Right ventricle myocardium inferior (tissue), 1 donor: ENCODE measurements at places on chromosomes 7 and 10. TPM values are rescaled to one million over a fixed set of nuclear protein-coding genes. Genes with fewer than 3 reads are reported as not detected.

The AUTS2 gene
- total RNA-seq: 5.3 TPM

The LIPJ gene
- total RNA-seq: not detected

The HOXA10 gene
- not detected for total RNA-seq

The GOT1 gene
- 507 TPM for total RNA-seq

The EGFR gene
- total RNA-seq: 11.4 TPM

- DNase-seq: no peak
These were observed 521.4 kb downstream of the ANKRD7 start for GRCh38 chr7:118745927-118746326.

- DNase-seq: no peak
These were observed 51.6 kb downstream of the RNLS start for GRCh38 chr10:88531392-88532052.

DNA sequence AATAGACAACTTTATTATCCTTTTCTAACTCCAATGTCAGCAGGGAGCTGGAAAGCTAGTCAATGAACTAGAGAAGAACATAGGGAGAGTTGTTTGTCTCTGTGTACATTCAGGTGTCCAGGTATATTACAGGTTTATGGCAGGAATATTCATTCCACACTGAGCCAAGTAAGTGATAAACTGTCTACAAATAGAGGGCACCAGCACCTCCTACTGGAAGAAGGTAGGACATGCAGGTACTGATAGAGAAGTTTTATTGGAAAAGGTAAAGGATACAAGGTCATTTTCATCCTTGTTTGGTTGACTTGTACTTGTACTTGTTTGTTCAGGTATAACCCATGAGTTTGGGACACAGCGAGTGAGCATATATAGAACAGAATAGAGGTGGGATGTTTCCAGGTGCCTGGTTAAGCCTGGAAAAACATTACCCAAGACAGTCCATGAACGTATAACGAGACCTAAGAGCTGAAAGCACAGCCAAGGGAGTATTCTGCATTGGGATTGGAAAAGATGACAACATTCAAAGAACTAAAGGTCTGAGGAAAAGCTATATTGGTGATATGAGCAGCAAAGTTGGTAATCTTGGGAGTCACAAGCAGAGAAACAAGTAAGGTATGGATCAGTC, 61.4 kb upstream of the PPP1R3C start:
- no peak for DNase-seq

DNA sequence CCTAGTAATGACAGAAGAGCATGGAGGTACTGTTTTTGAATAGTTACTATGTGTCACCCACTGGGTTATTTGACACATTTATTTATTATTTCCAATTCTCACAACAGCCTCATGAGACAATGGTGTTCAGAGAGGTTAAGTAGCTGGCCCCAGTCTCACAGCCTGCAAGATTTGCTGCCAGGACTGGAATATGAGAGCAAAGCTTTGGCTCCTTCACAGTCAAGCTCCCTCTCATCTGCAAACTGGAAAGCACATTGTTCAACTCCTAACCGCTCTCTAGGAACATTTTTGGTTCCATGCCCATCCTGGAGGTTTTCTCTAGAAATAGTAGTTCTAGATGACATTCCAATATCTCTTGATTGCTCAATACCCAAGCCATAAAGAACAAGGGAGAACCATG, 75.5 kb upstream of the CXCL12 start:
- no peak for DNase-seq

- DNase-seq: no peak
These were observed 32.6 kb downstream of the PIP4K2A start for GRCh38 chr10:22681783-22682183.

DNA sequence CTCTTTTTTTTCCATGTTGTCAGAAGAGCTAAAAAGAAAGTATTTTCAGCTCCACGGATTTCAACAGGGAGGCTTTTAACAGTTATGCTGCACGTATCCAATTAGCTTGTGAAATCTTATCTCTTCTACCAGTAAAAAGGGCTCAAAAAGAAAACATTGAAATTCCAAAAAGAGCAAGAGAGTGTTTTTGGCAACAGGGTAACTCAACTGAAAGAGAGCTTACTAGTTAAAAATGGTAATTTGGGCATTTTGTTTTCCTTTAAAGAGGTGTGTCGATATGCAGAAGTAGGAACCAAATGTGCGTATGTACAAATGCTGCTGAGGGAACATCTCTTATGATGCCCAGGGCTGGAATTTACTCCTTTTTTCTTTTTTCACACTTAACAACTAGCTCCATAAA, 292.8 kb downstream of the PRKG1 start:
- DNase-seq: no peak
